T-helper 17 cell (primary cell): ENCODE measurements at places on chromosomes 13 and 19.

GRCh38 chr13:90055760-90056159 lies 1291.7 kb upstream of the MIR17HG start:
- DNase-seq: no peak

DNA sequence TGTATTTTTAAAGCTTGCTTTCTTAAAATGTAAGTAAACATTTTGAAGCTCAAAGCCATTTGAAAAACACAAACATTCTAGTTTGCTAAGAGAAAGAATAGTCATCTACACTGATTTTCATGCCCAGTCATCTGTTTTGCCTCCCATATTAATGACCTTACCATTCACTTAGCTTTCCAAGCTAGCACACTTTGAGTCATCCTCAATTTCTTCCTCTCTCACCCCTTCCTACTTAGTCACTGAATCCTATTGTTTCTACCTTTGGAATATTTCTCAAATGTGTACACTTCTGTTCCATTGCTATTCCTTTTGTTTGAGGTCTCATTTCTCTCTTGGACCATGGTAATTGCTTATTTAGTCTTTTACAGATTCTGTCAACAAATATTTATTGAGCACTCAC lies 7.3 kb upstream of the HS6ST3 start:
- DNase-seq: no peak

DNA sequence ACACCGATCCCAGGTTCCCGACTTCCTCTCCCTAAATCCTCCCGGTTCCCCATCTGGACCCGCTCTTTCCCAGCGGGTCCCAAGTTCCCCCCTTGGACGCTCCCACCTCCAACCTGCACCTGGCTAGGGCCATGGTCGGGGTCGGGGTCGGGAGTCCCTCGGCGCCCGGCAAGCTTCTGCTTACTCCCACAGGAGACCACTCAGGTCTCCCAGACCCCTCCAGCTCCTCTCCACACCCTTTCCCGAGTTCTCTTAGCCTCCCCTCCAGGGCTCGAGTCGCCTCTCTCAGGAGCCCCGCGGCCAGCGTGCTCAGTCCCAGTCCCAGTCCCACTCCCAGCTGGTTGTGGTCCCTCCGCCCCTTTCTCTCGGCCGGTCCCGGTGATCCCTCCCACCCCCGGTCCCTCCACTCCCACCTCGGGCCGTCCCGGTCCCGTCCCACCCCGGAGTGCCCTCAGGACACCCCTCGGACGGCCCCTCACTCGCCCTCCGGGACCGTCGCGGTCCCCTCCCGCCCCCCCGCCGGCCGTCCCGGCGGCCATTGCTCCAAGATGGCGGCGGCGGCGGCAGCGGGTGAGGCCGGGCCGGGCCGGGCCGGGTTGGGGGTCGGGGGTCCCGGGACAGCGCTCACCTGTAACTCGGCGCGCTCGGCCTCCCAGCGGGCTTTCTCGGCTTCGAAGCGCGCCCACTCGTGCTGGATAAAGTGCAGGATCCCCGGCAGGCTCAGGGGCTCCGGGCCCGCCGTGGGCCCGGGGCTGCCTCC lies at the start of gene FKRP:
Gene FKRP, plus strand, starts transcription at position 537 of the 760 bp plus-strand sequence. CDS start 9,394 bp downstream, outside the sequence.
- peak; percentile 19 for DNase-seq

- no peak for DNase-seq
Observed at GRCh38 chr19:28667348-28667977, 545.5 kb downstream of the UQCRFS1 start.

DNA sequence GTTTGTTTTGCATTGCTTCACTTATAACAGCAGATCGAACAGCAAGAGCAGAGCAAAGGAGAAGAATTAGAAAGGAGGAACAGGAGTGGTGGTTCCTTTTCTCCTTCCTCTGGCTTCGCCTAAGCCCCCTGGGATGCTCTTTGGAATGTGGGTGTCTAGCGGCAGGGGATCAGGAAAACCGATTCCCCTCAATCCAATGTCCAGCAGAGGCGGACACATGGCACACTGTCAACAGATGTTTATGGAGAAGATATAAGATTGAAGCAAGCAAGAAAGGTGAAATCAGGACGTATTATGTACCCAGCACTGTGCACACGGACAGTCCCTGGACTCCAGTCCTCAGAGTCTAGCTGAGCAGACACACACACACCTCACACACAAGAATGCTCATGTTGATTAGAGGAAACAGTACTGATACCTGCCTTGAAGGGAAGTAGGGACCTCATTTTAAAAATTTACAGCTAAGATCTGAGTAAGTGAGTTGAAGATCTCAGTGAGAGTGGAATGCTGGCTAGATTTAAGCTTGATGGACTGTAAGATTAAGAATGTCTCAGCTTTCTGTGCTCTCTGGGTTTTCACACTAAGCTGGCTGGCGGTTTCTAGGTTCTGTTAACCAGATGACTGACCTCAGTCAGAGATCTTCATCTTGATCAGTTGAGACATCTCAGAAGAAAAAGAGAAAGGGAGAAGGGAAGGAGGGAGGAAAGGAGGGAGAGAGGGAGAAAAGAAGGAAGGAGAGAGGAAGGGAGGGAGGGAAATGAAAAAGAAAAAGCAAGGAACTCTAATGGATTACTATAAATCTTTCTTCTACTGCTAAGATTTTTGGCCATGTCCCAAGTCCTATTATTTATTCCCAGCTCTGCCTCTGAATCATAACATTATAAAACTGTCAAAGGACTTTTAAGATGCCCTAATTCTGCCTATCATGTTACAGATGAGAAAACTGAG lies 44.8 kb downstream of the FLT1 start:
- DNase-seq: no peak
